ENCODE measurements at places on chromosomes 5 and 9. TPM values are rescaled to one million over a fixed set of nuclear protein-coding genes. Genes with fewer than 3 reads are reported as not detected.
A peak's percentile ranks its signal among the peaks of the same experiment; 100 is the strongest.

Gene GABRA1
- not detected for total RNA-seq

Gene BHMT
- total RNA-seq, result 0.39 TPM

Gene DMRTA1
- 0.79 TPM for total RNA-seq

Gene MEIKIN
- not detected for total RNA-seq

Gene KLF4
- total RNA-seq, result 75.1 TPM

- DNase-seq, result no peak
These were observed 107.5 kb downstream of the GADD45G start for GRCh38 chr9:89712283-89712682.

DNA sequence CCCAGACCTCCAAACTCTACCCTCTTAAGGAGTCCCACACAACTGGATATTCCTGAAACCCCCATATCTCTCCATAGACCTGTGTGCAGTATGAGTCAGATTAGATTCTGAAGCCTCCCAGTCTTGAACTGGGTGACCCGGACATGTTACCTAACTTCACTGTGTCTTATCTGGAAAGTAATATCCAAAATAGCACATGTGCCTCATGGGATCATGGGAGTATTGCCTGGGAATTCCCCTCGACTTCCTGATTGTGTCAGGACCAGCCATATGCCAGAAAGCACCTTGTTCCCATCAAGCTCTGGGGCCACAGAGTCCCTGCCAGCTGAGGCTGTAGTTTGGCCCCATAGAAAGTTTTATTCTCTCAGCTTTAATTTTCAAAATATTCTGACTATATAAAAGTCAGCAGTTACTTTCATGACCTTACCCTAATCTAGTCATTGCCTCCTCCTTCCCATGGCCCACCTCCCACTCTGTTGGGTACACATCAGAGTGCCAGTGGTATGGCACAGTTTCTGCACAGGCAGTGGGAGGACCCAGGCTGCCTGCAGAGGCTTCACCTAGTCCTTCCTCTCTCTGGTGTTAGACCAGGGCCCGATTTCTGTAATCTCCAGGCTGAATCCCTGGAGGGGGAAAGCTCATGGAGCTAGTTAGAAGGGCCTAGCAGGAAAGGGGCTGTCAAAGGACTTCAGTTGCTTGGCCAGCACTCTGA is 19.5 kb upstream of the B4GALT1 start:
- DNase-seq, result no peak

- no peak for DNase-seq
These were observed 9.7 kb upstream of the PSMD5 start for GRCh38 chr9:120852240-120853010.

GRCh38 chr9:104078596-104078995 is 15.5 kb upstream of the SMC2 start:
- DNase-seq, result no peak

- DNase-seq, result no peak
These were observed 58.0 kb downstream of the C9orf50 start for GRCh38 chr9:129562917-129563316.

GRCh38 chr9:137230705-137231371 is at the start of gene SLC34A3:
SLC34A3 (plus strand) TSS chr9:137230901; CDS start chr9:137231703, 802 bp downstream.
- no peak for DNase-seq

- no peak for DNase-seq
These were observed 30.8 kb downstream of the BTF3 start for GRCh38 chr5:73529081-73529480.

- DNase-seq, result no peak
These were observed 177.3 kb upstream of the SPEF2 start for GRCh38 chr5:35440409-35440808.

- no peak for DNase-seq
These were observed 20.0 kb downstream of the PITX1 start for GRCh38 chr5:135013947-135014570.

- peak; percentile 83 for DNase-seq
These were observed at the start of gene CER1 for GRCh38 chr9:14722391-14723035. CER1 (minus strand) TSS chr9:14722733; CDS start chr9:14722672, 61 bp downstream.

DNA sequence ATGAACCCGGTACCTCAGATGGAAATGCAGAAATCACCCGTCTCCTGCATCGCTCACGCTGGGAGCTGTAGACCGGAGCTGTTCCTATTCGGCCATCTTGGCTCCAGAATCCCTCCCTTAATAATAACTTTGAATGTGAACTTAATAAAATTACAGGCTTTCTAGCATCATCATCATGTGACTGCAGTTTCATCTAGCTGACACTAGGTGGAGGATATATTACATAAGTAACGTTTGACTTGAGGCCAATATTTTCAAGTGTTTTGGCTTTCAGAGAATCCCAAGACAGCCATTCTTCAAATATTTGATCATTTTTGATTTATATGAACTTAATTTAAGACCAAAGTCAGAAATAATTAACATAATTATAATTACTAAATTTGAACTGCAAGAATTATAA is 474.9 kb upstream of the CDH10 start:
- DNase-seq, result no peak
